ENCODE measurements at places on chromosomes 12 and 14.

DNA sequence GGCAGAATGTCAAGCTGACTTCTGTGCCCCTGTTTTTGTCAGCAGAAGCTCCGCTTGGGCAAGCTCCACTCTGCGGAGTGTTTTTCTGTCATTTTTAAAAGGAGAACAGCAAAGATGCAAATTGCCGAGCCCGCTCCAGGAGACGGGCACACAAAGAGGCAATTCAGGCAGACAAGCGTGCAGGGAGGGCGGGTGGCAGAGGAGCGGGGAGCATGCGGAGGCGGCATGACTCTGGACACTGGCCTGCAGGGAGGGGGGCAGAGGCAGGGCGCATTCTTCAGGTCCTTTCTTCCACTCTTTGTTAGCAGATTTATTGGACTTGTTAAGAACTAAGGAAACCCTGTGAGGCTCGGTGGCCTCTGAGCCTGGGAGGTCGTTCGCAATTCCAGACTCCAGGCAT lies 187.3 kb upstream of the RMST start:
- DNase-seq: no peak

- no peak for DNase-seq
Measured at GRCh38 chr12:122382919-122383350, 39.5 kb downstream of the CLIP1 start.

DNA sequence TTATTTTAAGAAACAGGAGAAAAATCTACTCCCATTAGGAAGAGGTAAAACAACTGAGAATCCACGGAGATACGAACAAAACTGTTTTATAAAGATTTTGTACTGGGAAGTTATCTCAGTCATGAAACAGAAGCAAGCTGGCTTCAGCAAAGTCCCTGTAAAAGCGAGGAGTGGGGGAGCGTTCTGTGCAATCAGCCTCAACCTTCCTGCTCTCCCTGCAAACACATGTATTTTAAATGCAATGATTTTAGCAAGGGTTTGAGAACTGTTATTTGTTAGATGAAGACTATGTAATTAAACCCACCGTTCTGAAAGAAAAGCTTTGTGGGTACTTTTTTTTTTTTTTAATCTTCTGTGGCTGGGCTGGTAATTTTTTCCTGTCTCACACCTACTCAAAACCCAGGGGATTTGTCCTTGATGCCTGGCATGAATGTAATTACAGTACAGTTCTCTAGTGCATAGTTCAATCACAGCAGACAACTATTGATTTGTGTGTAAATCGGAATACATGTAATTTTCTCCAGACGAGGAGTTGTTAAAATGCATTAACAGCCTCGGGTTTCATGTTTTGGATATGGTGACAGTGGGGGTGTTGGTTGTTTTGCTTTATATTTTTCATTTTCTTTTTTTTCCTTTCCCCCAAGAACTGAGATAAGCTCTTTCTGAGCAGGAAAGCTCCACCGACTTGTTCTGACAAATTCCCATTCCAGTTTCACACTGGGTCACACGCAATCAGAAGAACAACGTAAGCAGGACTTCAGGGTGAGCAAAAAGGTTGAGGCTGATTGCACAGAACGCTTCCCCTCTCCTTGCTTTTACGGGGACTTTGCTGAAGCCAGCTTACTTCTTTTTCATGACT lies 153.6 kb downstream of the PHLDA1 start:
- no peak for DNase-seq

- no peak for DNase-seq
Measured at GRCh38 chr12:119841433-119842210, 35.5 kb downstream of the CIT start.

GRCh38 chr12:127120851-127121250 lies 1146.1 kb upstream of the TMEM132C start:
- DNase-seq: no peak

All from GM20000 (cell line).